ENCODE measurements at places on chromosomes 12 and 14.

DNA sequence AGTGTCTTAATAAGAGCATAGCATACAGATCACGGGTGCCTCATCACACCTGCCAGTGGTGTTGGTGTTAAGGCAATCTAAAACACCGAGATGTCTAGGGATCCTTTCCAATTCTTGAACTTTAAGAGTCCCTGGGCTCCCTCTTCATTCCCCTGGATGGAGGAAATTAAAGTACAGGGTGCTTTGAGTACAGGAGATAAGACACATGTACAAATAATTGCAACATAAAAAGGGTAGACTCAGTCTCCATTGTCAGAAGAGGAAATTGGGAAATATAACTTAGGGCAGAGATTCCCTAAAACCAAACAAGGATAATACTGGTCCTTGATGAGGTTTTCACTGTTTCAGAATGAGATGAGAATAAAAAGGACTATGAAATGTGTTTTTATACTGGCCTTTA lies 34.9 kb downstream of the SCFD1 start:
- no peak for DNase-seq

GRCh38 chr12:56998981-56999380 lies 7.4 kb downstream of the ZBTB39 start:
- no peak for DNase-seq

GRCh38 chr14:29999013-29999539 lies 71.4 kb upstream of the PRKD1 start:
- DNase-seq, result no peak

DNA sequence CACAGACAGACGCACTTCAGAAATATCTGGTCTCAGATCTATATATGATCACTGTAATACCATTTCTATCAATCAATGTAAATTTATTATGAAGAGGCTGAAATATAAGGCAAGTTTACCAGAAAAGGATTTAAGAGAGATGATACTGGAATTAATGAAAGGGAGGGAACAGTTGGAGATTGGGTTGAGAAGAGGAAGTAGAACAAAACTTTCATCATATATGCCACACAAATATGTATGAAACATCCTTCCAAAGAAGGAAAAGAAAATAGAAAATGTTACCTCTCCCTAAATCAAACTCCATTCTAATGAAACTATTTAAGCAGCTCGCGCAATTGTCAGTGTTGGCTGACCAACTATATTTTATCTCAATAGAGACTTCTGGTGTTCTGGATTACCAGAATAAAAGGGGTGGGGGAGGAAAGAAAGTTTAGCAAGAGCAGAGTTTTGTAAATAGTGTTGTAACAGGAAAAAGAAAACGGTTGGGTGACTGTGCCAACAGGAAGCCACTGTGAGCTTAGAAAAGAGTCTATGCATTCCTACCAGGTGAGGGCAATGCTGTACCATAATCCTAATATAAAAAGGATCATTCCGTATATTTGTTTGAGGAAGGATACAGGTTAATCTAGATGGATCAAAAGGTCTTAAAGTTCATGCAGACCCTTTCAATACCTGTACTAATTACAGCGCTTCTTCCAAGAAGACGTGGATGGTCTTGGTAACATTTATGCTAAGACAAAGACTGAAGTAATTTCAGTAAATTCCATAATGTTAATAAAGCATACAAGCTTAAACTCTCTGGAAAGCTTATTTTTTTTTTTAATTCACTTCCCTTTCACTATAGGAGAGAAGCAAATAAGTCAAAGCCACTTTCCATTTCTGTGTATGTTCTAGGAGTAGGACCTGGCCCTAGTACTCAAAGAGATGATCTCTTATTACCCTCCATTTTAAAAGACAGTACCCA lies 14.5 kb upstream of the LLPH start:
- DNase-seq, result peak; percentile 39

- DNase-seq, result peak; percentile 8
These were observed at the start of gene BCL2L14 for GRCh38 chr12:12070674-12071656. Gene BCL2L14 (plus strand): TSS chr12:12070939. CDS start chr12:12079306, 8,367 bp downstream.

DNA sequence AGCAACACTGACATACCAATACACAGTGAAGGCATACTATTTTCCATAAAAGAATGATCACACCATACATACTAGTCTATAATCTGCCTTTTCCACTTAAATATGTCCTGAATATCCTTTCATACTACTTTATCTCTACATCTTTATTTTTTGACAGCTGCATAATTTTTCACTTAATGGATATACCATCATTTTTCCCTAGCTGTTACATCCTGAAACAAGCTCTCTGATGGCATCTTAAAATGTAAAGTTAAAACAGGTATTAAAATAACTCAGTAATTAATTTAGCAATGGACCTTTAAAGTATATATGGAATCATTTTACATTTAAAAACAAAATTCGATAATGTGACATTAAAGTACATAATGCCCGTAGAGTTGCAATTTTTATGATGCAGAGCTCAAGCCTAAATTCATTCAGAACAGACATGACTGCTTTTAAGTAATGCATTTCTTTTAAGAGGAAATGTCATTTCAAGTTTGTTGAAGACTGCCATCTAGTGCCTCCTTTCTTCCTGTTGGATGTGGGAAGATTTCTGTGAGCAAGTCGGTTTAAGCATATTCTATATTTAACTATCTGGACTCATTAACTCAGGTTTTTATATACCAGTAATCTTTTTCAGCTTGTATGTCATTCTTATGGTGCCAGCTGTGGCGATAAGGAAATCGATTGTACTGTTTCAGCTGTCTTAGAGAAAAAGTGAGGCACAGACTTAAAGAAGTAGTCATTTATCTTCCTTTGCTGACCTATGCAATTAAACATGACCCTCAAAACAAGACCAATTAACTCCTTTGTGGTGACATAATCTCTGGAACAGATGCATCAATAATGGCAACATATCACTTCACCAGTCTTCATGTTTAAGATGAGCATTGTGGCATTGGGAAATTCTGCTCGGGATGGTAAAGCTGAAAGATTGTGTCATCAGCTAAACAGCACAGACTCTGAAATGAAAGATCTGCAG lies 20.3 kb downstream of the PRICKLE1 start:
- no peak for DNase-seq

GRCh38 chr14:58638231-58639197 lies 752 bp downstream of the DACT1 start:
- no peak for DNase-seq

Data from NCI-H2029 (cell line).